DMS53 (cell line): ENCODE measurements at places on chromosomes 1 and 21.
A peak's percentile ranks its signal among the peaks of the same experiment; 100 is the strongest.

DNA sequence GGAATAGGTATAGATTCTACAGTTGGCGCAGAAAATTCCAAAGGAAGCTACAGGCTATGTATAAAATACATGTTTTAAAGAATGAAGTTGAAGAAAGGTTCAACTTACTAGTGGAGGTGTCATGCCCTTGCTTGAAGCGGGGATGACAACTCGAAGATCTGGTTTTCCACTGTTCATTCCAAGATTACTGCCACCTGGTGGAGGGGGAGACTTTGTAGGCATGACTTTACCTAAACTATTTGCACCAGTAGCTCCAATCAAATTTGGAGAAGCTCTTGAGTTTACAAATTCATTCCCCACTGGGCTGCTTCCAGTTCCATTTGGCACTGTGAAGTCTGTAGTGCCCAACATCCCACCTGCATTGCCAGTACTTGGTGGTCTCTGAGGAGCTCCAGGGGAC, 81.7 kb downstream of the AXDND1 start:
- peak; percentile 54 for DNase-seq

DNA sequence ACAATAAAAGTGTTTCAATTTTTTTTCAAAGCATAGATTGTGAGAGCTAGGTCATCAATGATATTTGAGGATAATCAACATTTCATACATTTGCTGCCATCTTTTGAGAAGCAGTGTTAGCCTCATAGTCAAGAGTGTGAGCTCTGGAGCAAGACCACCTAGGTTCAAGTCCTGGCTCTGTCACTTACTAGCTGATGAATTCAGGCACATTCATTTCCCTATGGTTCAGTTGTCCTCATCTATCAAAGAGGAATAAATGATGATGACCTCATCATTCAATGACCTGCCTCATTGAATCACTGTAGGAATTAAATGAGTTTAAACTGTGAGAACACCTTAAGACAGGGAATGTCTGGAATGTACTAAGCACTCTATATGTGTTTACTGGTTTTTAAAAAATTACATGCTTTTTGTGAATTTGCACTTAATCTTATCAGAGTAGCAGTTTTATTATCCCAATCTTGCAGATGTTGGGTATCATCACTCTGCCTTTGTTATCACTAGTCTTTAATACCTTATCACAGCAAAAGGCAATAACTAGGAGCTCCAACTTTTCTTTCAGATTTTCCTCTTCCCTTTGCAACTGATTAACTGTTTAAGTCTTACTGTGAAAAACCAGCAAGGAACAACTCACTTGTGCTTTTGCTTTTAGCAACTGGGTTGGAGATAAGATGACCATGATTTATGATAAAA, 47.4 kb downstream of the SLC30A10 start:
- DNase-seq = no peak

DNA sequence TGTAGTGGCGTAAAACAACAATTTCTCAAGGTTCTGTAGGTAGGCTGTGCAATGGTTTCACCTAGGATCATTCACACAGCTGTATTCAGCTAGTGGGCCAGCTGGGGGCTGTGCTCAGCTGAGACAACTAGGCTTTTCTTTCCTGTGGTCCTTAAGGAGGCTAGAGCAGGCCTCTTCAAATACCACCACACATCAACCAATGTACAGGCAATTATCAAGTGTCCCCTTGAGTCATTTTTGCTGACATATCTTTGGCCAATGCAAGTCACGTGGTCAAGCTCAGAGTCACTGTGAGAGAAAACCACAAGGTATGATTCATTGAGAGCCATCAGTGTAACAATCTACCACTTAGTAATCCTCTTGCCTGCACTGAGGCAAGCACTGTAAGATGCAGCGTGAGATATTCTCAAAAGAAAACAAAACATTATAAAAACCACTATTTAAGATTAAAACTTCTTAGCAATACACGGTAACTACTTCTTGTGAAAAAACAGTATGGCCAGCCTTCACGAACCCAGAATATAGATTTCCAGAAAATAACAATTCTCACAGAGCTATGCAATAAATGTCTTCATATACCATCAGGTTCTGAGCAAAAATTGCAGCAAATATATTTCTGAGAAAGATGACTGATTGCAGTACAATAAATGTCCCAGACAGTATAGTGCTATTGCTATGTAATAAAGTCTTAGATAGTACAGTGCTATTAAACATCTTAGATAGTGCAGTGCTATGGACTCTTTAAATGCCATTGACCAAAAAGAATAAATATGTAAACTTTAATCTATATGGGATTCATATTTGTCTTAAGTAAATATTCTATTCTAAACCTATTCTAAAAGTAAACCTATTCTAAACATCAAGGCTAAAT, 55.3 kb downstream of the NME7 start:
- DNase-seq = peak; percentile 77

GRCh38 chr1:21801100-21801499, 11.0 kb upstream of the LDLRAD2 start:
- DNase-seq = peak; percentile 41

DNA sequence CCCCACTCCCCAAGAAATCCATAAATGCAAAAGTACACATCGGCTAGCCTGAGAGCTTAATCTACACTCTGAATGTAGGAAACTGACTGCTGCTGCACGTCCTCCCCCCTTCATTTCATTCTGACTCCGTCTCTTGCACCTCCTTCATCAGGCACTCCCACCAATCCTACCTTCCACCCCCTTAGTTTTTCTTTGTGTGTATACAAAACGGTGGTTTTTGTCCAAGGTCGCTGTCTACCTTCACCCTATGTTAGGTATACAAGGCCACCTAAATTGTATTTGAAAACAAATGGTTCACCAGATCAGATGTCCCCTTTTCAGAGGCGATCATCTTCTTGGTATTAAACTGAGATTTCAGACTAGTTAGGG, 1.9 kb downstream of the WDR26 start:
- peak; percentile 39 for DNase-seq
